ENCODE measurements at places on chromosomes 3 and 15. TPM values are rescaled to one million over a fixed set of nuclear protein-coding genes. Genes with fewer than 3 reads are reported as not detected.
A peak's percentile ranks its signal among the peaks of the same experiment; 100 is the strongest.

The CYP11A1 gene
- 0.14 TPM for polyA plus RNA-seq

DNA sequence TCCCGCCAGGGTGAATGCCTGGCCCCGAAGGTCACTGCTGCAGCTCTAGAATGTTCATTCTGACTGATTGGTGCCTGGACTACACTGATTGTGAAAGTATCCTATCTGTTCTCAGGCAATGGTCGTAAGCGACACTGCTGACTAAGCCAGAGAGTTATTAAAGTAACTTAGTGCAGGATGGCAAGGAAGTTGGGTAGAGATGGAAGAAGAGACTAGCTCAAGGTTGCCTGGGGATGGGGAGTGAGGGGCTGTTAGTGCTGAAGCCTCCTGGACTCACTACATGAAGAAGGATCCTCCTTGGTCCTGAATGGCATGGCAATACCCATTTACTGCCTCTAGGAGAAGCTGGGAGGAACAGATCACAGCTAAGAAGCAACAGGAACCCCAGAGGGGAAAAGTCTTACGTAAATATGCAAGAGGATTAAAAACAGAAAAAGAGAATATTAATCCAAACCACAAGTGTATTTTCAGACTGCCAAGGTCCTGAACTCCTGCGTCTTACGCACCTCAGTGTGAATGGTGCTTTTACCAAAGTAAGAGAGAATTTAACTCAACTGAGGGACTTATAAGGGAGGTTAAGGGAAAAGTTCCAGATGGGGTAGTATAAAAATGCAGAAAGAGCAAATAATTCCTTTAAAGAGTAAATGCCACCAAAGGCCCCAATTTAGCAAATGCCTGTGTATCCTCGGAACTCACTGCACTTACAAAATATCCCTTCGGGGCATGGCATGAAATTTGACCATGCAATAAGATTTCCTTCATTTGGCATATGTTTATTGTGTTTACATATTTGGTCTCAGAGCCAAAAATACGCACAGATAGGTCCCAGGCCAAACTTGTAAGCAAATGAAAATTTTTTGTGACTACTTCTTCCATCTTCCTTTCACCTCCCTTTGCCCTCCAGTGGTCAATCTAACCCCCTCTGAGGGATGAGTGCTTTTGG, 64.0 kb upstream of the DGKG start:
- peak; percentile 47 for DNase-seq

DNA sequence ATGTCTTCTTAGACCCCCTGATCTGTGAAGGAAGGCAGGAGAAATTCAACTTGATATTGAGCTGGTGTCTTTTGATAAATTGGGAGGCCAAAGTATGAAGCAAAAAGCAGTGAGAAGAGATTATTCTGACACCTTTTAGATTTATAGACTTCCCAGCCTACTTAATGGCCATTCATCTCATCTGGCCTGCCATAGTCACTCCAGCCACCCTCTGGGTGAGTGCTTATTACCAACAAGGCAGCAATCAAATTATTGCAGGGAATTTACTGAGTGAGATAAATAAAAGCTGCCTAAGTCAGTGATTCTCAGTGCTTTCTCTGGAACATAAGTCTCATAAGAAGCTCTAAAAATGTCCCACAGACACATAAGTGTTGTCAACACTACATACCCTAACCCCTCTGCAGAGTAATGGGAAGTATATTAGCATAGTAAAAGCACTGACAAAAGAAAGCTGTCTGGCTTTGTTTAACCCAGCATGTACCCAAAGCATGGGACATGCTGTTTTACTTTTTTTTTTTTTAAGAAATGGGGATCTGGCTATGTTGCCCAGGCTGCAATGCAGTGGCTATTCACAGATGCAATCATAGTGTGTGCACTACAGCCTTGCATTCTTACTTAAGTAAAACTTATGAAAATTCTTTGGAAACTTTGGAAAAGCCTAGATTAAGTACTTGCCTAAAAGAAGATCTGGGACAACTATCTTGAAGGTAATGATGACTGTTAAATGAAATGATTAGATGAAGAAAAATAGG, 725.3 kb downstream of the TUSC7 start:
- no peak for DNase-seq

DNA sequence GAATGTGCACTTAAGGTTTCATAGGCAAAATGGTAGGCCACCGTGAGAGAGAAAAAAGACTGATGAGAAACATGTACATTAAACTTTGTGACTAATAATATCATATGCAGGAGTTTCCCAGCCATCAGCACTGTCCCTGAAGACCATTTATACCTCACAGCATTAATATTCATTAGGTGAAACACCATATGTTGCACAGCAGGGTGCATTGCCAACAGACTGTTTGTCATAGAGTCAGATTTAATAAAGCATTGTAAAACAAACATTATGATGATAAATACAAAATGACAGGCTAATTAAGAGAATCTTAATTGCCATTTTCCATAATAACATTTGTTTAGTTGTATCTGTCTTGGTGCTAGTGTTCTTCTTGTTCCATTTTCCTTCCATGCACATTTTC, 578.3 kb downstream of the EPHA3 start:
- no peak for DNase-seq

GRCh38 chr3:155741101-155741500, 3.8 kb downstream of the PLCH1 start:
- DNase-seq, result no peak

DNA sequence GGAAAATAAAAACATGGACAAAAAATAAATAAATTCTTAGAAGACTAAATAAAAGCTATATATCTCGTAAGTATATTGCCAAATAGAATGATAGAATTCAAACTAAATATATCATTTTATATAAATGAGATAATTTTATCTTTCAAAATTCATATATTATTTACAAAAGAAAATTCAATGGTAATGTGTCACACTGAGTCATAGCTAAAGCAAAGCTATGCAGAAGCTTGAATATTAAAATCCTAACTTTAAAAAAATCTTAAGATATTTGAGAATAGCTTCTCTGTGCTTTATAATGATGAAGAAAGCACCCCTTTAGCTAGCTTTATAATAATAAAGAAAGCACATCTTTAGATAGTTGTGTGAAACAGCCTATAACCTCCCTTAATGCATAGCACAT, 1010.8 kb downstream of the OTOL1 start:
- no peak for DNase-seq

GRCh38 chr15:28023422-28023821, 75.7 kb downstream of the OCA2 start:
- DNase-seq, result no peak

DNA sequence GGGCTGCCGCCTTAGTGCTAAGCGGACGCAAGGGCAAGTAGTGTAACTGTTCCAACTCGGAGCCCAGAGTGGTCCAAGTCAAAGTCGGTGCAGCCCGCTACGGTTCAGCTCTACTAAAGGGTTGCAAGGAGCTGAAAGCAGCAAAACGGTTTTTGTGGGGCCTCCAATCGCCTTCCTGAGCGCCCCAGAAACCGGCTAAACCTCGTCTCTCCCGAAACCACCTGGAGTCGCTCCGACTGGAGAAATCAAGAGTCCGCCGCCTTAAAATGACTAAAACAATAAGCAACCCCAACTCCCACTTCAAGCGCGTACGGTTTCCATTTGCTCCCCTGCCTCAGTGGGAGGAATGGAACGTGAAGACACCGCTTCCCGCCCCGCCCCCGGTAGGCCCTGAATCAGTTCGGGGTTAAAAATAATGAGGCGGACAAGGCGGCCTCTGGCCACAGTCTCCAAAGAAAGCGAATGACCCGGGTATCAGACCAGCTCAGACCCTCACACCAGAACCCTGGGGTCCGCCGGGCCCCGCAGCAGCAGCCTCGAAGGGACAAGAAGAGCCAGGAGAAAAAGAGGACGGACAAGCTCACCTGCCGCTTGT, 401 bp downstream of the SEC11A start:
- DNase-seq, result no peak
